ENCODE measurements at places on chromosomes 2 and 18.

DNA sequence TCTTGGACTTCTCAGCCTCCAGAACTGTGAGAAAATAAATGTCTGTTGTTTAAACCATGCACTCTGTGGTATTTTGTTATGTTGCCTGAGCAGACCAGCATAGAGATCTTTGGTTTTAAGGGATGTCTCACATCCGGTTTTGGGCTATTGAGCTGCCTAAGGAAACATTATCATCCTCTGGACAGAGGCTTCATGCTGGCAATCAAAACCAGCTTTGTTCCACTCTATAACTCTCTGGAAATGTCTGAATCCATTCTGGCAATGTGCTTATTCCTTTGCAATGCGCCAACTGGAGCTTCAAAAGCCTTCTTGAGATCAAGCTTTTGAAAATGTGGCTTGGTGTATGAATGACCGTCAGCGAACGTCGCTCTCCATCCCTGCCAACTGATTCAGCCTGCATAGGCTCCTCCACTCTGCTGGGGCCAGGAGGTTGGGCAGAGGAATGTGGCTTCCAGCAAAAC is 183.6 kb upstream of the MGAT5 start:
- no peak for DNase-seq

GRCh38 chr2:56001947-56002346 is 78.4 kb upstream of the EFEMP1 start:
- no peak for DNase-seq

- no peak for DNase-seq
These were observed 117.9 kb downstream of the KCNH7 start for GRCh38 chr2:162720559-162721271.

DNA sequence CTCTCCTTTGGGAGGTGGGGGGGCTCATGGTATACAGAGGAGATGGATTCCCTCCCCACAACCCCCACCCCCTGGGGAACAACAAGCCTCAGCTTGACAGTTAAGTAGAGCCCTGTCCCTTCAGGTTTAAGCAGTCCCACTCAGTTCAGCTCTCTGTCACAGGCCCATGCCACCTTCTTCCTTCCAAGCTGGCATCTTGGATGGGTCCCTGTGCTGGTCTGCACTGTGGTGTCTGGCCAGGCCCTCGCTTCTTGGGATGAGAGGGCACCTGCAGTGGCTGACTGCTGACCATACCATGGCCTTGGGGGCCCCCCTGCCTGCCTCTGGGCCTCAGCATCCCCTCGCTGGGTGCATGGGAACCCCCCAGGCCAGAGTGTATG is 20.4 kb upstream of the GPR17 start:
- no peak for DNase-seq

- no peak for DNase-seq
These were observed 279.7 kb downstream of the MEIS1 start for GRCh38 chr2:66714610-66715009.

DNA sequence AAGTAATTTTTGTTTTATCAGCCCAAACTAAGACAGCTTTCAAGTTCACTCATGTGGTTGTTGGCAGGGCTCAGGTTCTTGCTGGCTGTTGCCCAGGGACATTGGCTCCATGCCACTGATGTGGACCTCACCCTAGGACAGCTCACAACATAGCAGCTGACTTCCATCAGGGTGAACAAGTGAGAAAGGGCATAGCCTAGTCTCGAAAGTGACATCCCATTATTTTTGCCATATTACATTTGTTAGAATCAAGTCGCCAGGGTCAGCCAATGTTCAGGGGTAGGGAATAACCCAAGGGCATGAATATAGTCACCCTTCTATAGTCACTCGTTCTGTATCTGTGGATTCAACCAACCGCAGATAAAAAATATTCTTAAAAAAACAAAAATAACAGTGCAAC is 10.7 kb upstream of the CWC22 start:
- DNase-seq: no peak

GRCh38 chr2:70202236-70202806 is 11.5 kb upstream of the C2orf42 start:
- DNase-seq: no peak

- no peak for DNase-seq
These were observed 868 bp downstream of the HSBP1L1 start for GRCh38 chr18:79965119-79965902.

- no peak for DNase-seq
These were observed 1.7 kb downstream of the LYPD1 start for GRCh38 chr2:132668189-132668823.

DNA sequence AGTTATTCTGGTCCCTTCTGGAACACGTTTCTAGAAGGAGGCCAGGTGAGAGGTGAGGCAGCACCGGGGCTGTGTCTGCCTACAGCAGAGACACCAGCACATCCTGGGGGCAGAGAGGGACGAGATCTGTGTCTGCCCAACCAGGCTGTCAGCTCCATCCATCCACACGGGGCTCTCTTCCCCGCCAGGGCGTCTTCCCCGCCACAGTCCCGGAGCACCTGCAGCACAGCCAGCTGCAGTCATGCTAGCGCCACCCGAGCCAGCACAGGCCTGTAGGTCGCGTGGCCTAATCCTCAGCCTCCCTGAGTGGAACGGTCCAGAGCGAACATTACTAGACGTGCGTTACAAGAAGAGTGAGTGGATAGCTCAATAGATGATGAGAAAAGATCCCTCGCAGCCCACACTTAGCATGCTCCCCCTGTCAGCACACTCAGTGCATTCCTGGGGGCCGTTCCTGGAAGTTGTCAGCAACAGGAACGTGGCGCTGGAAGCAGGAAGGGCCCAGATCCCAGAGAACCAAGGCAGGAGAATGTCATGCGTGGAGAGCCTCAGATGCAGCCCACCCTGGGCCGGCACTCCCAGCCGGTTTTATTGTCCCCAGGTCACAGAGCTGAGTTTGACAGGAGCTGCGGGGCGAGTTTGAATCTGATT is 179.0 kb downstream of the TWIST2 start:
- no peak for DNase-seq

DNA sequence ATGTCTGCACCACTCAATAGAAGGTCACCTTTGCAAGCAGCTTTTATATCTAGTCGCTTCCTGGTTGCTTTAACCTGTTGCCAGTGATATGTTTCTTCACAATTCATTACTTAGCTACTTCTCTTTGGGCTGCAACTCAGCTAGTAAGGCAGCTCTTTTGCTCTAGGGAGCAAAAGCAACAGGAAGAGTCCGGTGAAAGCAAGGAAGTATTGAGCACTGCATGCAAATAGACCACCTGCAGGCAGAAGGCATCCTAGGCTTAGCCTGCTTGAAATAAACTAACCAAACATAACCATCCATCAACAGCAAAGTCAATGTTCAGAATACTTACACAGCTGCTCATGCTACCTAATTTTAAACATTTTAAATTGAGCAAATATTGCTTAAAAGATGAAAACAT is 529.2 kb upstream of the LINC00305 start:
- no peak for DNase-seq

GRCh38 chr18:46407486-46408166 is 249.4 kb downstream of the LOXHD1 start:
- DNase-seq: no peak

DNA sequence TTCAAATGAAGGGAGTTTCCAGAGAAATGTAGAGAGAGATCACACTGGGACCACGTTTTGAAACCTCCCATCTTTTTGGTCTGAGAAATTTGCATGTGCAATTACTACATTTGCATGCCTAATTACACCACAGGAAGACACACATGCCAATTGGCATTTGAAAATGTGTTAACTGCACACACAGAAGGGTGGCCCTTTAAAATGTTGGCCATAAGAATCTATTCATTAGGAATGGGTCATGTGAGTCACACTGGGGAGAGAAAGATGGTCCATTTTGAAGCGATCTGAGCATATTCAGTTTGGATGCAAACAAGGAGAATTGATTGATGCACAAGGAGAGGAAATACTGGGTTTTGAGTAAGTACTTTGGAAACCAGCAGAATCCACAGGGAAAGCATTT is 1407.1 kb upstream of the ACVR2A start:
- no peak for DNase-seq

- DNase-seq: no peak
These were observed 885.9 kb upstream of the PIK3C3 start for GRCh38 chr18:41069167-41069566.

DNA sequence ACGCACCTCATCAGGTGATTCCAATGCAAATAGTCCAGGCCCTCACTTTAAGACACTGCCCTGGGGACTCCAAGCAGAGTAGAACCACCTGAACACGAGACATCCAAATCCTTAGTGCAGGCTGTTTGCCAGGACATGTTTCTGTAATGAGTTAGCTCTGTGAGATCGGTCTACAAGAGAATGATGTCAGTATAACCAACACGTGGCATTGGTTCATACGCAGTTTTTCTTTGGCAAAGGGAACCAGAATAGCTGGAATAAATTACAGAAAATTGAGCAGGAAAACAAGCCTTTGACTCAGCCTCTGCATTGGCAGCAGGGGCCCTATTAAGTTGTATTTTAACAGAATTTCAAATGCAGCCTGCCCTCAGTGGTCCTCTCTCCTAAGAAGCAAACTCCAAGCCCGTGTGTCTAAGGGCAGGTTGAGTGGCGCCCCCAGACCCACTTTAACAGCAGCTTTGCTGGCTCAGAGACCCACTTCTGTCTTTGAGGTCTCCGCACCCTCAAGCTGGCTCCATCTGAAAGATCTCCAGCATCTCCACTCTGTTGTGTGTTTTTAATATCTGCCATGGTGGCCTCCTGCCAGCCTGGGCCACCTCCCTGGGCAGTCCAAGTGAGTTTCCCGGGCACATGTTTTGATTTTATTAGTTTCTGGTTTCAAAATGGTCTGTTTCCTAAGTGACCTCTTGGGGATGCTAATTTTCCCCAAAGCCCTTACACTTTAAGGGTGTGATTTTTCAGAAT is 61.3 kb downstream of the ALPK2 start:
- peak; percentile 82 for DNase-seq

GRCh38 chr2:7472465-7472864 is 555.3 kb downstream of the RNF144A start:
- no peak for DNase-seq

GRCh38 chr18:55096263-55096951 is 137.1 kb upstream of the CCDC68 start:
- DNase-seq: no peak

DNA sequence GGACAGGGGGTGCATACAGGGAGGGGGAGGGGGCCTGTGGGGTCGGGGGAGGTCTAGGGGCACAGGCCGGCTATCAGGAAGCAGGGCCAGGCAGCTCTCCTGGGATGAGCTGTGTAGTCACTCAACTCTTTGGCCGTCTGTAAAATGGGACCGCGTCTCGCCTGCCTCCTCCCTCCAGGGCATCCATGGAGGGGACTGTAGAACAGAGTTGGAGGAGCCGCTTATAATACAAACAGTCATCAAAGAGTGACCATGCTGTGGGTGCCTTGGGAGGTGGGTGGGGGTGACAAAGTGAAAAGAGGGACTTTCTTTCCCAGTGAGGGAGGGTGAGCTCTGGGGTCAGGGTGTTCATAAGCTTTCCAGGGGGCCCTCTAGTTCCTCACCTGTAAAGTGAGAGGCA is 169.6 kb upstream of the HAAO start:
- DNase-seq: no peak

DNA sequence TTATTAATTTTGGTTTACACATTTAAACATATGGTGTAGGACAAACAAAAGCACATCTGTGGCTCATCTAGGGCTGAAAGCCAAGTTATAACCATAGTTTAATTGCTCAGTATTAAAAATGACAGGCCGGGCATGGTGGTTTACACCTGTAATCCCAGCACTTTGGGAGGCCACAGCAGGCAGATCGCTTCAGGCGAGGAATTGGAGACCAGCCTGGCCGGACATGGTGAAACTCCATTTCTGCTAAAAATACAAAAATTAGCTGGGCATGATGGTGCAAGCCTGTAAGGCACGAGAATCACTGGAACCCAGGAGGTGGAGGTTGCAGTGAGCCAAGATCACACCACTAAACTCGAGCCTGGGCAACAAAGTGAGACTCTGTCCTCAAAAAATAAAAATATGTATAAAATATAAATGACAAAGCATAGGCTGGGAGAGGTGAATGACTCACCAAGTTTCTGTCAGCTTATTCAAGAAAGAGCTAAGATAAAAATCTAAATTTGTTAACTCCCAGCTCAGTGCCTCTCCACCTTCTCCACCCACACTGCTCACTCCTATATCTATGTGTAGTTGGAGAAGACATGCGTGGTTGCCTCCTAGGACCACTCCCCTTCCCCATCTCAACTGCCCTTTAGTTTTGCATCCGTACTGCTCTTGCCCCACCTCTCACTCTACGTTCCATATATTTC is 79.2 kb upstream of the PID1 start:
- no peak for DNase-seq

DNA sequence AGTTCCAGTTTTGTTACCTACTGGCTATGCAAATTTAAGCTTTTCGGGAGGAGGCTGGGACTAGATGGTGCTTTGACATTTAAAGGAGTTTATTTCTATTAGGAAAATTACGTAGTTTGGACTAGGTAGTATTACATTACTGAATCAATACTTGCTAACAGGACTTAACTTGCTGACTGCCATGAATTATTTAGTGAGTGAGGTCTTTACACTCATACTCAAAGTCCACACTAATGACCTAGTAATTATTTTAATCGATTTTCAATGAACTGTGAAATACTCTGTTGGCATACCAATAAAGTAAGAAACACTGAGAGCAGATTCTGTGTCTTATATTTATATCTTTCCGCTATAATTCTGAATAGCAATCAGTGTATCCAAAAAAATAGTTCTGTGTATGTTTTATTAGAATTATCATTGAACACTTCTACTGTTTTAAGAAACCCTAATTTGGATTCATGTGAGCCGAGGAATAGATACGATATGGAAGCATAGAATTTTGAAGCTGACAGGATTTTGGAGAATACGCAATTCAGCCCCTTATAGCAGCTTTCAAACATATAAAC is 55.0 kb downstream of the CHST9 start:
- no peak for DNase-seq

- no peak for DNase-seq
These were observed 499.7 kb downstream of the BCL11A start for GRCh38 chr2:60053791-60054190.

DNA sequence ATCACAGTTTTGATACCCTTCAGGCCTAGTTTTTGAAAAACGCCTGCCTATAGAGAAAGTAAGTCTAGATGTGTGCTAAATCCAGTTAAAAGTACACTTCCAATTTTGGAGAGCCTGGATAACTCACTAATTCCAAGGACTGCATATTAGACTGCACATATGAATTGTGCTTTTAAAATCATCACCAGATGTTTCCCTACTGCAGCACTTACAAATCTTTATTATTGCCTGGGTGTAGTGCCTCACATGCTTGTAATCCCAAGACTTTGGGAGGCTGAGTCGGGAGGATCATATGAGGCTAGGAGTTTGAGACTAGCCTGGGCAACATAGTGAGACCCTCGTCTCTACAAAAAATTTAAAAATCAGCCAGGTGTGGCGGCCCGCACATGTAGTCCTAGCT is 35.9 kb upstream of the HTR2B start:
- no peak for DNase-seq

- no peak for DNase-seq
These were observed 25.7 kb downstream of the FANCL start for GRCh38 chr2:58215429-58215828.

DNA sequence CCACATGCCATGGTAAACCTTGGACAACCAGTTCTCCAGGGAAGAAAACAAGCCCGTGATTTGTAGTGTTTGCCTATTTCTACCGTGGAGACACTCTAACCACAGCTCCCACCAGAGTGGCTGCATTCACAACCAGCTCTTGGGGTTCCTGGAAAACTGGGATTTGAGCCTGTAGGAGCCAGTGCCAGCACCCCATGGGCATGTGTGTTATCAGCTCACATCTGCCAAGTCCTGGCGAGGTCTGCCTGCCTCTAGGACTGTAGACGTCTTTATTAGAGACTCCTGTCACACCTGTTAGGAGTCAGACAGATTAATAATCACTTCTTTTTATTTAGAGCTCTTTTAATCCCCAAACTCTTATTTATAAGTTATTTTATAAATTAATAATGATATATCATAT is 41.0 kb downstream of the INPP5D start:
- no peak for DNase-seq

- DNase-seq: no peak
These were observed 507.6 kb downstream of the SUCLG1 start for GRCh38 chr2:83951378-83951947.
